ENCODE measurements at places on chromosomes 2 and 18.

DNA sequence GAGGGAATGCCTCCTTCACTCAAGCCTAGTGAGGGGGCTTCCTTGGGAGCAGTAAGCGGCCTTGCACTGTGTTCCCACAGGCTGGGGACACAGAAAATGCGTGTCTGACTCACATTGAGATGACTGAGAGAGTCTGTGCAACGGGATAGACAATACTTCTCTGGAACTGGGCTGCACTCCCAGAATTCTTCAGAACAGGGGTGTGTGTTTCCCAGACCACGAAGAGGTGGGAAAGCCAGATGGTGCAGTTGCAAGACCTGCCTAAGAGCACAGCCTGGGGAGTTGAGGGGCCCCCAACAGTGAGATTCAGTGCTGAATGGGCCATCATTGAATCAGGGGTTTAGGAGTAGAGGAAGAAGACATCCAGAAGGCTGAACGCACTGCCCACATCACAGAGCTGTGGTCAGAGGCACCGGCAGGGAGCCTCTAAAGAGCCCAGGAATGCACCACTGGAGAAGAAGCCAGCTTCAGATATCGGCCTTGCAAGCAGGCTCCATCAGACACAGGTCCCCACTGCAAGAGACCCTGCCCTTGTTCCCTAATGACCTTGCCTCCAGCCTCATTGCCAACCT lies 36.6 kb upstream of the MRPL19 start:
- DNase-seq = no peak

- DNase-seq = no peak
Observed at GRCh38 chr2:225993430-225993829, 593.9 kb downstream of the NYAP2 start.

- no peak for DNase-seq
Observed at GRCh38 chr2:71380665-71381064, 49.1 kb downstream of the ZNF638 start.

GRCh38 chr2:170770008-170770605 lies at the start of gene ERICH2:
Gene ERICH2 (plus strand): TSS chr2:170770378. CDS start chr2:170770682, 304 bp downstream.
- peak; percentile 4 for DNase-seq

- DNase-seq = no peak
Observed at GRCh38 chr2:42197792-42198191, 28.6 kb downstream of the EML4 start.

- no peak for DNase-seq
Observed at GRCh38 chr2:232240906-232241305, 137.6 kb upstream of the ALPP start.

DNA sequence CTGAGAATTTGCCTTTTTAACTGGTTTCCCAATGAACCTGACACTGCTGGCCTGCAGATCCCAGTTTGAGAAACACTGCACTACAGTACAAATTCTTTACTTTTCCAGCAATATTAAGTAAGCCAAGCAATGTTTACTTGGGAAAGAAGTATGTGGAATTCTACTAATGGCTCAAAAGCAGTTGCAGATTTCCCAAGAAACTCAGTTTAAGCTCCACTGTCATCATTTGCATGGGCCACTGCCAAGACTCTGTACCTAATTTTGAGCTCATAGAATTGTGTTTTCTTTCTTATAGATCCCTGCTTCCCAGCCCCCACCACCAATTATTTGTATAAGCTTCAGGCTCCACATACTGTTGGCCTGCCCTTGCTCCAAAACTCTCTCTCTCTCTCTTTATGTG lies 676.1 kb downstream of the RNF144A start:
- DNase-seq = peak; percentile 3

Data from AG09309 (cell line).